ENCODE measurements at places on chromosomes 2 and 18.
A peak's percentile ranks its signal among the peaks of the same experiment; 100 is the strongest.

DNA sequence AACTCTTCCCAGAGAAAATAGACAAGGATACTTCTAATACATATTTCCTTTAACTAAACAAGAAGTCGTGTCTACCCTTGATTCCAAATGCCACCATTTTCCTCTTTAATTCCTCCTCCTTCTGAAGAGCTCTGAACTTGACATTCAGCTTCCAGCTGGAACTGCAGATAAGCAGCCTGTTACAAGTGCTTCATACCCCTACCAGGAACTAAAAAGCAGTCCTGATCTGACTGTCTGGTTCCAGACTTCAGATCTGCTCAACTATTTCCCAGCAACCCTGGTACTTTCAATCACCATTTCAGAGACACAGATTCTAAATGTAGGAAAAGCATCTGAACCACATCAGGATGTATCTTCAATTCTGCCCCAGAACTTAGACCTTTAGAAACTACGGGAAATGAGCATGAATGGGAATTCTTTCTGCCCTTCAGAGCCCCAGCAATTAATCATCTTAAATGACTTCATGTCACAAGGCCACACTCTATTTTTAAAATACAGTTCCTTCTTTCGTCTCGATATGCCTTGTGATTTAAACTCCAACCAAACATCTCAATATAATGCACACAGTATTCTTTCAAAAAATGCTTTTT is 159.5 kb downstream of the L3MBTL4 start:
- DNase-seq = no peak

- no peak for DNase-seq
These were observed 246.9 kb downstream of the IRS1 start for GRCh38 chr2:226552571-226553285.

GRCh38 chr2:100067784-100068183 is 74.6 kb downstream of the AFF3 start:
- no peak for DNase-seq

- DNase-seq = no peak
These were observed 94.2 kb upstream of the SP3 start for GRCh38 chr2:174059178-174059883.

GRCh38 chr18:69585696-69586095 is 185.0 kb downstream of the DOK6 start:
- no peak for DNase-seq

- DNase-seq = no peak
These were observed 391.1 kb downstream of the DCC start for GRCh38 chr18:52730972-52731619.

DNA sequence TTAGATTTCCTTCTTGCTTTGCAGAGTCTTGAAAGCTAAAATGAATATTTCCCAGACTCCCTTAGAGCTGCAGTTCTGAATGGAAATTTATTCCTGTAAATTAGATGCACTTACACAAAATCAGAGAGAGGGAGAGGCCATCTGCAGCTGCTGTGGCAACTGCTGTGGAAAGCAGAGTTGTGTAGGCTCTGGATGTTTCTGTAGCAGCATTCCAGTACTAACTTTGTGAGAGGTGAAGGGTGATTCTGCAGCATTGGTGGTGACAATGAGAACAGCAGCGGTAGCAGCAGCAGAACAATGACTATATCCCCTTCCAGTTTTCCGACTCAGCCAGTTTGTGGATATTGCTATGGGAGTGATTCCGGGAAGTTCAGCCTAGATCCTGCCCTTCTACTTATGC is 433.0 kb upstream of the REG3G start:
- DNase-seq = no peak

GRCh38 chr2:150391779-150392178 is 95.7 kb downstream of the RND3 start:
- DNase-seq = no peak

DNA sequence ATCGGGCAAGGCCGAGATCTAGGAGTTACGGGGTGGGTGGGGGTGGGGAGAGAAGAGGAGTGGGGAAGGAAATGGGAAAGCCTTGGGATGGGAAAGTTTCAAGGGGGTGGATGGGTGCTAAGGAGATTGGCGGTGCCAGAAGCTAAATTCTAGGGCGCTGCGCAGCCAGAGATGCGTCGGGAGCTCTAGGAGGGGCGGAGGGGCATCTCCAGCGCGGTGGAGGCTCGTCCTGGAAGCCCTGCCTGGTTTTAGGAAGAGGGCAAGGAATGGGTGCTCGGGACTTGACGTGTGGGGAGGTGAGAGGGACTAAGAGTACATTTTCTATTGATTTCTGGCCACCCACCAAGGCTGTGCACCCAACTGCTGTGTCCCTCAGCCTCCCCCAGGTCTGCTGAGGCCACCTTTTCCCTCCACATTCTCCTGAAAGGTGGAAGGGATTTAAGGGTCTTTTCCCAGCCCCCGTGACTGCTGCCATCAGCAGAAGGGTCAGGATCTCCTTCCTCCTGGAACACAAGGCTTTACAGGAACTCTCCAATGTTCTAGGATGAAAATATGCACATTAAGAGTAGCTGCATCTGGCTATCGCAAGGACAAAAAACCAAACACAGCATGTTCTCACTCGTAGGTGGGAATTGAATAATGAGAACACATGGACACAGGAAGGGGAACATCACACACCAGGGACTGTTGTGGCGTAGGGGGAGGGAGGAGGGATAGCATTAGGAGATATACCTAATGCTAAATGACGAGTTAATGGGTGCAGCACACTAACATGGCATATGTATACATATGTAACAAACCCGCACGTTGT is 1.4 kb downstream of the C2orf72 start:
- DNase-seq = no peak

GRCh38 chr2:230471074-230471473 is 55.1 kb downstream of the SP100 start:
- DNase-seq = no peak

GRCh38 chr2:63078852-63079606 is 28.4 kb downstream of the OTX1 start:
- no peak for DNase-seq

- peak; percentile 1 for DNase-seq
These were observed 36.4 kb downstream of the COL5A2 start for GRCh38 chr2:189142893-189143759.

DNA sequence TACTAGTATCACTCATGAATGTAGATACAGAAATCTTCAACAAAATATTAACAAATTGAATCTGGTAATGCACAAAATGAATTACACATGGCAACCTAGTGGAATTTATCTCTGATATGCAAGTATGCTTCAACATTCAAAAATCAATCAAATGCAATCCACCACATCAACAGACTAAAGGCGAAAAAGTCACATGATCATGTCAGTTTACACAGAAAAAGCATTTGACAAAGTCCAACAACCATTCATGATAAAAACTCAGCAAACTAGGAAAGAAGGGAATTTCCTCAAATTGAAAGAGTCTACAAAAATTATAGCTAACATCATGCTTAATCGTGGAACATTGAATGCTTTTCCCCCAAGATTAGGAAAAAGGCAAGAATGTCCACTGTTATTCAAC is 150.5 kb upstream of the BCL2L11 start:
- DNase-seq = no peak

- DNase-seq = no peak
These were observed 134.3 kb downstream of the MEP1B start for GRCh38 chr18:32324181-32324580.

DNA sequence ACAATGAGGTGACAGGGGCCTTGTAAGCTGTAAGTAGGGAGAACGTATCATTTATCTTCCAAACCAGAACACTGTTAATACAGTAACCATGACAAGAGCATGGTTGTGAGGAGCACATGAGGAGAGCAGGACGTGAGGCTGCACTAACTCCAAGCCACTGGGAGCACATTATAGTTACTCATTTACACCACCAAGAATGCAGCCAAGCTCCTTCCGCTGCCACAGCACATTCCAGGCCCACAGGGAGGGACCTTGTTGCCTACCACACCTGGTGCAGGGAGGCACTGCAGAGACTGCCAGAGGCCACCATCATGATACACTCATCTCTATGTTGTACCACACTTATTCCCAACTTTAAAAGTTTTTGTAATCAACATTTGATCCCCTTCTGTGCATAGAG is 13.5 kb upstream of the SFXN5 start:
- DNase-seq = no peak

DNA sequence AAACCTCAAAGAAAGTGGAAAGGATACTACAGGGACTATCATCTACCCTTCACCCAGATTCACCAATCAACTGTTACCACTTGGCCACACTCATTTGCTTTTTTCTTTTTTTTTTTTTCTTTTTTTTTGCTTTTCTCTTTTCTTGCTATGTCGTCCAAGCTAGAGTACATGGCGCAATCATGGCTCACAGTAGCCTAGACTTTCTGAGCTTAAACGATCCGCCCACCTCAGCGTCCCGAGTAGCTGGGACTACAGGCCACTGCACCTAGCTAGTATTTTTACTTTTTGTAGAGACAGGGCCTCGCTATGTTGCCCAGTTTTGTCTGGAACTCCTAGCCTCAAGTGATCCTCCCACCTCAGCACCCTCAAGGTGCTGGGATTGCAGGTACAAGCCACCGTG is 24.0 kb downstream of the BIN1 start:
- no peak for DNase-seq

- no peak for DNase-seq
These were observed 26.1 kb downstream of the DGUOK start for GRCh38 chr2:73952499-73953446.

GRCh38 chr2:213285404-213285803 is 1.1 kb downstream of the SPAG16 start:
- no peak for DNase-seq

- DNase-seq = no peak
These were observed 97.9 kb upstream of the NOL4 start for GRCh38 chr18:34322365-34323289.

DNA sequence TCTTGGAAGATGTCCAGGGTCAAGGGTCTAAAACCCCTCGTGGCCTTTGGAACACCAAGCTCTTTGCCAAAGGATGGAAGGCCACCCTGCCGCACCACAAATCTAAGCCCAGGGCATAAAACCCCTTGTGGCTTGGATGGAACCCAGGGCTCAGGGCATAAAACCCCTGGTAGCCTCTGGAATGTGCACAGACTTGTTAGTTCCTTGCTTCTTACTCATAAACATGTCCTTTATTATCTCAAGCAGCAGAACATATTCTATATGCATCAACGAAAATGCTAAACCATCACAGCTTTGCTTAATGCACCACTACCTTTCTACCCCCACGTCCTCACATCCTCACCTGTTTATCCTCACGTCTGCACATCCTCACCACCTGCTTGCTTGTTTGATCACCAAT is 998.0 kb downstream of the DSC3 start:
- no peak for DNase-seq

- DNase-seq = no peak
These were observed 28.7 kb downstream of the MYT1L start for GRCh38 chr2:2302359-2302758.

GRCh38 chr2:235701206-235701981 is 207.6 kb downstream of the AGAP1 start:
- DNase-seq = no peak

GRCh38 chr2:104845946-104846785 is 7.7 kb upstream of the POU3F3 start:
- DNase-seq = no peak

DNA sequence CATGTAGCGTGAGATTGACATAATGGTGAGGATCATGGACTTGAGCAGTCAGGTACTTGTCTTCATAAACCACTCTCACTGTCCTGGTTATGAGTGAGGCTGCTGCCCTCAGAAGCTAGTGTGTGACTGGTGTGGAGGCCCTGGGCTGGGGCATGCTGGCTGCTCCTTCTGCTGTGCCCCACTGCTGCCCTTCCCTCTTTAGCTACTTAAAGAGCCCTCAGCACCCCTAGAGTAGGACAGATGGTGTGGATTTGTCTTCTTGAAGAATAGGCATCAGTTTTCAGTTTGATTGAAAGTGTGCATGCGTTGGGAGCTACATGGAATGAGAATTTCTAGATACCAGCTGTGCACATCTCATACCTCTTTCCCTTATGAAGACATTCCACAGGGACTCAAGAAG is 15.4 kb downstream of the CPLX4 start:
- DNase-seq = no peak

- no peak for DNase-seq
These were observed 48.3 kb downstream of the THUMPD2 start for GRCh38 chr2:39730685-39731302.

GRCh38 chr18:7633171-7633570 is 66.1 kb downstream of the PTPRM start:
- DNase-seq = no peak

GRCh38 chr18:79615586-79615985 is 64.0 kb upstream of the CTDP1 start:
- DNase-seq = no peak

GRCh38 chr18:22467760-22468553 is 50.2 kb upstream of the CTAGE1 start:
- DNase-seq = no peak

GRCh38 chr2:200320344-200320743 is 13.9 kb downstream of the SPATS2L start:
- DNase-seq = no peak

- no peak for DNase-seq
These were observed 929.5 kb downstream of the ERBB4 start for GRCh38 chr2:211609127-211609526.

DNA sequence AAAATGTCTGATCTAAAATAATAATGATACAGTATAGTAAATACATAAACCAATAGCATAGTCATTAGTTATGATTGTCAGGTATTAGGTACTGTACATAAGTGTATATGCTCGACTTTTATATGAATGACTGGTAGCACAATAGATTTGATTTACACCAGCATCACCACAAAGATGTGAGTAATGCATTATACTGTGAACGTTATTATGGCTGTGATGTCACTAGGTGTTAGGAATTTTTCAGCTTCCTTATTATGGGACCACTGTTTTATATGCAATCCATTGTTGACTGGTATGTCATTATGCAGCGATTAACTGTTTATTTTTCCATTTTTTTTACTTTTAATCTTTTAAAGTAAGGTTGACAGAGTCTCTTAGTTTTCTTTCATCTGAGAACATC is 23.7 kb downstream of the ATP9B start:
- DNase-seq = no peak

DNA sequence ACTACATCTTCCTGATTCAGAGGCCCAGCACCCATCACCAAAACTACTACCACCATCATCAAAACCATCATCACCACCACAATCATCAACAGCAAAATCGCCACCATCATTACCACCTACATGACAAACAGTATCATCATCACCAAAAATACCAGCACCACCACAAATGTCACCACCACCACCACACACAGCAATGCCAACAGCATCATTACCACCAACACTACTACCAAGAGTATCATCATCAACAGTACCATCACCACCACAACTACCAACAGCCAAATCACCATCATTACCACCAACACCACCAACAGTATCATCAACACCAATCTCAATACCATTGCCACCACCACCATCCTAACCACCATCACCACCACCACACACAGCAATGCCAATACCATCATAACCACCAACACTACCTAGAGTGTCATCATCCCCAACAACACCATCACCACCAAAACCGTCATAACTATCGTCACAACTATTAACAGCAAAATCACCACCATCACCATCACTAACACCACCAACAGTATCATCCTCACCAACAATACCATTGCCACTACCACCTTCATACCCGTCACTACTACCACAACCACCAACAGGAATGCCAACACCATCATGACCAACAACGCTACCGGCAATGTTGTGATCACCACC is 64.6 kb upstream of the TEX51 start:
- no peak for DNase-seq

- no peak for DNase-seq
These were observed 210.7 kb downstream of the KLHL29 start for GRCh38 chr2:23595601-23596251.

All from GM12892 (cell line).